NCI-H1092 (cell line): ENCODE measurements at places on chromosomes 4 and X.

DNA sequence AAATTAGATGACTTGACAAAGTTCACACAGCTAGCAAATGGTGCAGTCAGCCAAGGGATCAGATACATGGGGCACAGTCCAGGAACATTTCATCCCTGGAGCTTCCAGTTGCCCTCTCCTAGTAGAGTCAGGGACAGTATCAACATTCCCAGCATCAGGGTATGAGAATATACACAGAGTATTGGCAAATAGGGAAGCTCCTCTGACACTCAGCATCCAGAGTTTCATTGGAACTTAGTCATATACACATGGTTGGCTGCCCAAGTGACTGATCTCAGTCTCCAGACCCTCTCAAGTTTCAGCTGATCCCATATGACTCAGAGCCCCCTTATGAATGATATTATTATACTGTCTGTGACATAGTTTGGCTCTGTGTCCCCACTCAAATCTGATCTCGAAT is 13.7 kb upstream of the KCTD8 start:
- no peak for DNase-seq

DNA sequence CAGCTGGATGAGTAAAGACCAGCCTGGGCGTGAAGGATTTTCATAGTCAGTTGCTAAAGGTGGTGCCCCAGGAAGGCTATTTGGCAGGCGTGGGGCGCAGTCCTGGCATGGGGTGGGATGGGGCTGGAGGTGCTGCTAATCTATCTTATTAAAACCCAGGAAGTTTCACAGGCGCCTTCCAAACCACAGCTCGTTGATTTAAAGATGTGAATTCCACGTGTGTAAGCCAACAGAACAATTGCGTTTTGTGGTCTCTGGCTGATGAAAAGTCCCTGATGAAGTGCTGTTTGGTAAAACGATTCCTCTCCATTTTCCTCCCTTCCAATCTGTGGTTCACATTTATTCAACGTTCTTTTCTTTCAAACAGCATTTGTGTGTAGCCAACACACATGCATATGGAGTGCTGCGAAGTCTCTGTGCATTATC is 105.0 kb downstream of the TBL1X start:
- DNase-seq, result no peak

DNA sequence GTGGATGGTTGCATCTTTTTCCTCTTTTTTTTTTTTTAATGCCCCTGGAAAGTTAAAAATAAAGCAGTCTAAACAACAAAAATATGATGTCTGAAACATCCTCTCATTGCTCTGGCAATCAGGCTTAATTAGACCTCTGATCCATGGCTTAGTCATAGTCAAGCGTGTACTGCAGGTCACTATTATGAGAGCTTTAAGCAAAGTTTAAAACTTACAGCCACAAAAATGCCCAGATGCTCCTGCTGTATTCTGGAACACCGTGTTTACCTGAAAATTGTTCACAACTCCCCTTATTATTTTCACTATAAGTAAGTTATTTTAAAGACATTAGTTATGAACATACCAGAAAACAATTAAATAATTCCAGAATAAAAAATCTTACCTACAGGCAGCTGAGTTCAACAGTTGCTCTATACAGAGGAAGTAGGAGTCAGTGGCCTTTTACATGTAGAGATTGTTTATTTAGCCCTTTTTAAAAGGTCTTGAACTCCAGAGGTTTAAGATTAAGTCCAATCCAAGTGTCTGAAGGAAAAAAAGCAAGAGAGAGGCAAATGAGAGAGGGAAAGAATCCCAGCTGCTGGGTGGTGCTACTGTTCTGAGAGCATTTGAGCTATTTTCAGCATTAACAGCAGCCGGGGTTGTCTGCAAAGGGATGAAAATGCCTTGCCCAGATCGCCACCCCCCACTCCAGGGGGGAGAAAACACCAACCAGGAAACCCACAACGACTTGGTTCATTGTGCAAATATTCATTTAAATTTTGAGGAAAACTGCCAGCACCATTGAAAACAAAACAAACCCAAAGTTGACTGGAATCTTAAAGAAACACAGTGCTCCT is 36.9 kb downstream of the SORBS2 start:
- DNase-seq, result no peak

DNA sequence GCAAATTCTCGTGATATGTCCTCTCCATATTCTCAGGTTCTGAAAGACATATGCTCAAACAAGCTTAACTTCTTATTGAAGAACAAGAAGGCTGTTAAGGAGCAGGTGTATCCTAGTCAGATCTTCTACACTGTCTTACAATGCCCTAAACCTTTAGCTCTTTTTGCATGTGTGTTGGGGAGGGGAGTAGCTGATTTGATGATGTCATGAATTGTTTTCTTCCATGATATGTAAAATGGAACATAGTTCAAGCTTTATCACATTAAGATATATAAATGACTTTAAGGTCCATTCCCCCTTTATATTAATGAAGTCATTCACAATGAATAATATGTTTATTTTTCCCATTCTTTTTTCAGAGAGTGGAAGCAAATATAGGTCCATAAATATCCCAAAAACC is 332.5 kb upstream of the FAM241A start:
- DNase-seq, result no peak
